GM13976 (cell line): ENCODE measurements at places on chromosomes 2 and 18.

DNA sequence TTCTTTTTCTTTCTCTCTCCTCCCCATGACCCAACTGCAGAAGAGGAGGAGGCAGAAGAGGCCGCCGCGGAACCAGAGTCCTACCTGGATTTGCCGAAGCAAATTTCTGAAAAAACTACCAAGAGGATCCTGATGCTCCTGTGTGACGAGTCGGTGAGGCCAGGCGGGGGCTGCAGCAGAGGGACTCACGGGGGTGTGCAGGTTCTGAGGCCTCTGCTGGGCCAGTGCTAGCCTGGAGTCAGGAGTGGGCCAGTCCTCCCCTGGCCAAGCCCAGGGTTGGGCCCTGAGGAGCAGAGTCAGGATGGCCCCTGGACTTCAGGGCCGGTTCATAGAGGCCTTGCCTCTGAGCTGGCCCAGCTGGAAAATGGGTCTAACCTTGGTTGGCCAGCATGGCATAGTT lies 29.3 kb downstream of the OTOF start:
- DNase-seq: no peak

DNA sequence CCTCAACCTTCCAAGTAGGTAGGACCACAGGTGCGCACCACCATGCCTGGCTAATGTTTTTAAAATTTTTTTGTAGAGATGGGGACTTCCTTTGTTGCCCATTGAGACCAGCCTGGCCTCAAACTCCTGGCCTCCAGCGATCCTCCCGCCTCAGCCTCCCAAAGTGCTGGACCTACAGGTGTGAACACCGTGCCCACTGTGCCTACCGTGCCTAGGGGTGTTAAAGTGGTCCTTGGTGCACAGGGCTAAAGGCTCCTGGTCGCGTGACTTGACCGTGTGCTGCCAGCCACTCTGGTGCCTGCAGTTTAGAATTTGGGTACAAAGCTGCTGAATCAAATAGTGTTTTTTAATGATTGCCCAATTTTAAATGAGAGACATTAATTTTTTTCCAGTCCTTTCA lies 51.0 kb upstream of the KCNG2 start:
- no peak for DNase-seq

DNA sequence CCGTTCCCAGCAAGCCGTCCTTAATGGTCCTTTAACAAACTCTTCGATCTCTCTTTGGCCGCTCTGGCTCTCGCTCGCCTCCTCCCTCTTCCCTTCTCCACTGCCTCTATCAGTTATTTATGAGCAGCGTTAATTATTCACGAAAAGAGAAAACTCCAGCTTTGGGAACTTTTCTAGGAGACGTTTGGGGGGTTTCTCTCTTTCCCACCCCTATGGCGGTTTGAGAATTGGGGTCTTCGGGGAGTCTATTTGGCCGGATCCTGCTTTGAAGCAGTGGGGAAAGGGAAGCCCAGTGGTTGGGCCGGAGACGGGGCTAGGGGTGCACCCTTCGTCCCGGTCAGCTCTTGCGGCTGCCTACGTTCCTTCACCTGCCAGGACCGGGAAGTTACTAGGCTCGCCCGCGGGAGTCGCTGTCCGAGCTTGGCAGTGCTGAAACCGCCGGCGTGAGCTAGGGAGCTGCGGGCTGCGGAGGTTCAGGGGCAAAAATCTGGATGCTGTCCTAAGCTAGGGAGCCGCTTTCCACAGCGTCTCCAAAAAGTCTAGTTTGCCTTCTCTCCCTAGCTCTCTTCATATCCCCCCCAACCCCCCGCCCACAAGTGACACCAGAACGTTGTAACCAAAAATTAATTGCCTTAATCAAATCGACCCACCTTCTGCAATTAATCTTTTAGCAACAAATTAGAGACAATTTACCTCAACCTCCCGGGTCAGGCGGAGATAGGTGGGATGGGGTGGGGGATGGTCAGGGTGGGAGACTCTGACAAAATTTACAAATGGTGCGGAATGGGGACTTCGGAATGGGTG lies 8.9 kb upstream of the SKOR2 start:
- no peak for DNase-seq

GRCh38 chr2:1656326-1656960 lies 87.9 kb downstream of the PXDN start:
- DNase-seq: no peak

DNA sequence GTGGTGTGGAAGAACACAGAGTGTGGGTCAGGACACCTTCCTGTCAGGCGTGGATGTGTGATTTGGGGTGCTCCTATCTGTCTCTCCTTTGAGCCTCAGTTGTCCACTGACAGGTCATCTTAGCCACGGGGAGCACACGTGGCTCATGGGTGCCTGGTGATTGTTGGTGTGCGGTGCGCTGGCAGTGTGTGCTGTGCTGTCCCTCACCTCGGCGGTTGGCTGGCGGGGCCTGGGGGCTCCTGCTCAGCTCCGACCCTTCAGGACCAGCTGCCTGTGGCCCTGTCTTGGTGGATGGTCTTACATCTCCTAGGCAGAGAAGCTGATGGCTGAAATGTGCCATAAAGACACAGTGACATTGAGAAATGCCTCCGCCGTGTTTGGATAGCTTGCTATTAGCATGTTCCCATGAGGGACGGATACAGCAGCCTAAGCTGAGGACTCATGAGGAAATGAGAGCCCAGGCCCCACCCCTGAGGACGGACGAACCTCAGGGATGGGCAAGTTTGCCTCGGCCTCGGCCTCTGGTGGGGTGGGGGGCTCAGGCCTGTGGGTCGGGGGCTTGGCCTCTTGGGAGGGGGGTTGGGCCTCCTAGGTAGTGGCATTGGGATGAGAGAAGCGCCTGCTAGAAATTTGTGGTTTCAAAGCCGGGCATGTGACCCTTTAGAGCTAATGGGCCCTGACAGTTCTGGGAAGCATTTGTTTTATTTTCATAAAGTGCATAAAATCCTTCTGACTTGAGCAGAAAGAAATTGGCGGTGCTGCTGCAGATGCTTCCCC lies 20.3 kb upstream of the ASB1 start:
- DNase-seq: no peak

- DNase-seq: no peak
These were observed 1.8 kb upstream of the RAB31 start for GRCh38 chr18:9706081-9706935.

DNA sequence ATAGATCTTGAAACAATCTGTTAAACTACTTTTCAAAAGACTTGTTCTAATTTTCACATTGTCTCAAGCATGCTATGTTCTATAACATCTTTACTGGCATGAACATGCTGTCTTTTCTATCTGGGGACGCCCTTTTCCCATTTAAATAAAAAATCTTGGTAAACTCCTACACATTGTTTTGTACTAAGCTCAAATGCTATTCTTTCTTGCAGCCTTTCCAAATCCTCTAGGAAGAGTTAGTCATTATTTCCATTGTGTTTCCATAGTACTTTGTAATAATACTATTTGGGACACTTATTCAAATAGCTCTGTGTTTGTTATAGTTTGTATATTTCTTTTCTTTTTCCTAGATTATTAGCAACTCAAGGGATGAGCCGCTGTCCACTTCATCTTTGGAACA lies 828.6 kb upstream of the FSHR start:
- no peak for DNase-seq

DNA sequence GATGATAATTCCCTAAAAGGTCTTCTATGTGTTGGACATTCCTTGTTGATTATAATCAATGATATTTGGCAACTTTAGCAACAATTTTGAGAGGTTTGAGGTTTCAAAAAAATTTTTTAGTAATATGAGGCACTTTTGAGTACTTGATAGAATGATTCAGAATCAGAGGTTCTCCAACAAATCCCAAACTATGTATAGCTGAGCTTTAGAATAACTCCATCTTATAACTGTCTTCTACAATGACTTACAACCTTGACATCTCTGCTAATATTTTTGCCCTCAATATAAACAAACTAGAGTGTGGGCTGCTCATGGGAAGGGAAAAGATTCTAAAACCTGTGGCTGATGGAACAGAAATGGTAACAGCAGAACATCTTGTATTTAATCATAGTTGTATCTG lies 21.5 kb upstream of the SERPINB7 start:
- DNase-seq: no peak

DNA sequence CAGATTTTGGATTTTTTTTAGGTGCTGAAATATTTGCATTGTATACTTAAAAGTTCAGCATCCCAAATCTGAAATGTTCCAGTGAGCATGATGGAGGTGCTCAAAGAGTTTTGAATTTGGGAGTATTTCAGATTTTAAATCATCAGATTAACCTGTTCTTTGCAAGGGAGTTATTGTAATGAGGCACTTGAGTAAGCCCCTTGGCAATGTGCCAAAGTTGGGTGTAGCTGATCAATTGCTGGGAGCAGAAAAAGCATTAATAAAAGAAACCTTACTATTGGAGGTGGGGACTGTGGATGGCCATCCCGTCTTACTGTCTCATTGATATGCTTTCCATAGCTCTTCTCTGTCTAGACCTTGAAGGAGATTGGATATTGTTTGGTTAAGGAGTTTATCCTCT lies 28.3 kb downstream of the MALT1 start:
- no peak for DNase-seq

DNA sequence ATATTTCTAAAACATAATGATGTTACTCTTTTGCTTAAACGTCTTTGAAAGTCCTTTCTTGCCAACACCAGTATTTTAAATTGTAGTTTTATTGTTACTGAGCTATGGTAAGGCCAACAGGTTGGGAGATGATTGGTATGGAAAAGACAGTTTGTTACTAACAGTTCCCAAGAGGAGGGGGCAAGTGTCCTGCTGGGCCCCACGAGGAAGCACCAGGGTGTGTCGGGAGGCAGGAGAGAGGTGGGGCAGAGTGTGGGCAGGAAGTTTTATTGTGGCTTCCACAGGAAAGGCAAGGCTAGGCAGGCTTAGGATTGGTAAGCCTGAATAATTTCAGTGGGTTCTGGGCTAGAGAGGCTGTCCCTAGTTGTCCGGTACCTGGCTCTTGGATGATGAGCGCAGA lies 134.3 kb downstream of the SOCS6 start:
- no peak for DNase-seq

GRCh38 chr2:178286636-178287035 lies 92.3 kb downstream of the OSBPL6 start:
- no peak for DNase-seq

DNA sequence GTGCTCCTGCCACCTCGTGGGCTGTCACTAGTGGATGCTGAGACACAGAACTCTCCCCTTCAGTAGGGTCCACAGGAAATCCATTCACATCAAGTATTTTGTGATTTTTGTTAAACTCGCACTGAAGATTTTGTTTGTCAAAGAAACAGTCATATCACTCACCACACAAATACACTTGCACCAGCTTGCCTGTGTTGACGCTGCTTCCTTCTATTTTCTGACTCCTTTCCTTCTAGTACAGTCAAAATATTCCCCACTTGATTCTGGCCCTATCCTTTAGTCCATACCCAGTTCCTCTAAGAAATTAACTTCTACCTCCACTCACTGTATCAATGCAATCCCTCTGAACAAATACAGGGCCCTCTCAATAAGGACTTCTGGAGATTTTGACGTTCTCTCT lies 213.2 kb upstream of the ARL4C start:
- DNase-seq: no peak
